ENCODE measurements at places on chromosomes 6 and 20. TPM values are rescaled to one million over a fixed set of nuclear protein-coding genes. Genes with fewer than 3 reads are reported as not detected.

DNA sequence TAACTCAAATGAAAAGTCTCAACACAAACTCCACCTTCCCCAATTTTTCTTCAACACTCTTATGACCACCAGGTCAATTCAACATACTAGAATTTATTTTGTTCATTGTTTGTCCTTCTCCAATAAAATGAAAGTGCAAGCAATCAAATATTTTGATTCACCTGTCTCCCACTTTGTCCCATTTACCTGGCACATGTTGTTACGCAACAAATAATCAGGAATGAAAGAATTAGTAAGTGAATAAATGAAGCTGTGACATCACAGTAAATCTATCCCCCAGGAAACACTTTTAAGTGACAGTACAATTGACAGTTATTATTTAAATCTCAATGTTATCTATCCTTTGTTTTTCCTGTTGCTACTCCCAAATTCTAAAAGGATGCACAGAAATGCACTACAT is 393.7 kb upstream of the OPRM1 start:
- no peaks in the 10 kb centered on the region for H3K36me3 ChIP-seq
- no peaks in the 10 kb centered on the region for H3K27me3 ChIP-seq
- H3K27ac ChIP-seq, result no peak overlapping the region

DNA sequence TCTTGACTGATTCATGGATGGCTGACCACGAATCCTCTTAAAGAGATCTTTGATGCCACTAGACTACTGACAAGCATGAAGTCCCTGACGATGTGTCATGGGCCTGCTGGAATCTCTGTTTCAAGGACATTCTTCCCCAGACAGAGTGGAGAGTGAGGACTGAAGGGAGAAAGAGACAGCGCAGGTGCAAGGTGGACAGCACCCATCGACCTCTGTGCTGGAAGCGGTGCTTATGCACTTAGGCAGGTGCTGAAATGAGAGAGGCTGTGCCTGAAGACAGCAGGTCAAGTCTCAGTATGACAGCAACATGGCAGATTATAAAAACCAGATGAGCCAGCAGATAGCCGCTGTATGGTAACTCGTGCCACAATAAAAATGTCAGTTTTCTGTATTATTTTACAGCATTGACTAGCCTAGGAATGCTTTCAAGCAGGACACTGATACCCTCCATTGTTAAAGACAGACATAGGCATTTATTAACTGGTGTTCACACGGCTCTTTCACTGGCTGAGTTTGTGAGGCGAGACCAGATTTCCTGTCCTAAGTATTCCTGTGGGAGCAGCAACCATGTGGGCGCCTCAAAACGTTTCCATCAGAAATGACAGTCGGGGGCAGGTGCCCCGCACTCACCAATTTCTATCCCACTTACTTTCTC is 47.5 kb downstream of the FOXC1 start:
- DNase-seq, result no peak
- no peaks in the 10 kb centered on the region for H3K36me3 ChIP-seq
- no peaks in the 10 kb centered on the region for H3K27me3 ChIP-seq
- no peak overlapping the region for H3K27ac ChIP-seq
- no peak overlapping the region for H3K4me3 ChIP-seq

DNA sequence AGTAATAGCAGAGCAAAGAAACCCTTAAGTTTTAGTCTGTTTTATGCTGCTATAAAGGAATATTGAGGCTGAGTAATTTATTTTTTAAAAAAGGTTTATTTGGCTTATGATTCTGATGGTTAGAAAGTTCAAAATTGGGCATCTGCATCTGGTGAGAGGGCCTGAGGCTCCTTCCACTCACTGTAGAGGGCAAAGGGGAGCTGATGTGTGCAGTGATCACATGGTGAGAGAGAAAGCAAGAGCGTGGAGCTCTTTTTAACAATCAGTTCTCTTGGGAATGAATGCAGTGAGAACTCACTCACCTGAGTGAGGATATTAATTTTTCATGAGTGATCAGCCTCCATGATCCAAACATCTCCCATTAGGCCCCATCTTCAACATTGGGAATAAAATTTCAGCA is 36.4 kb upstream of the SAMD3 start:
- no peak overlapping the region for H3K27ac ChIP-seq
- H3K36me3 ChIP-seq, result no peaks in the 10 kb centered on the region
- H3K27me3 ChIP-seq, result no peaks in the 10 kb centered on the region
- H3K4me1 ChIP-seq, result no peaks in the 10 kb centered on the region

GRCh38 chr6:6717953-6718352 is 129.4 kb downstream of the LY86 start:
- no peaks in the 10 kb centered on the region for H3K27me3 ChIP-seq
- H3K4me3 ChIP-seq, result no peak overlapping the region
- no peaks in the 10 kb centered on the region for H3K4me1 ChIP-seq
- peak overlapping the region; percentile 66 for H3K27ac ChIP-seq
- H3K36me3 ChIP-seq, result no peaks in the 10 kb centered on the region

DNA sequence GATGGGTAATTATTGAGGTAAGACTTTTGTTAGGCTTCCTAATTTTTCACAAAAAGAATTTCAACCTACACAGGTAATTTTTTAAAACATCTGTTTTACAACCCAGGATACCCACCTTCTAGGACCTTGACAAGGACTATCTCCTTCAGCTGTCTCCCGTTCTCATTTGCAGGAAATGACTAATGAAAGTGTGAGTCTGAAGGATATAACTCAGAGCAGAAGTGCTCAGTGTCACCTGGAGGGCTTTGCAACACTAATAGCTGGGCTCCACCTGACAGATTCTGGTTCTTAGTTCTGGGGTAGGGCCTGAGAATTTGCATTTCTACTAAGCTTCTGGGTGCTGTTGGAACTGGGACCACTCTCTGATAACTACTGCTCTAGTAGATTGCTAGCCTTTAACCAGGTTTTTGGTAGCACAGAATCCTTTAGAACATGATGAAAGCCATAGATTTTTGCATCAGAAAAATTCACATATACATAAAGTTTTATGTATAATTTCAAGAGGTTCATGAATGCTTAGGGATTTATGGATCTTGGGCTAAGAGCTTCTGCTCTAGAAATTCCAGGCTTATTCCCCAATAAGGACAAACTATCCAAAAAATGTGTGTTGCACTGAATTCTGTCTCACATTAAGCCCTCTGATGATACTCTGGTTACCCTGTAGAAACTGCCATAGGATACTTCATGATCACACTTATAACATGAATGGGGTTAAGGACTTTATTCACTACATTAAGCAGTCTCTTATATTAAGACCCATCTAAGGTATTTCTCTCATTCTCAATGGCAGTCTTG is 30.3 kb downstream of the AK9 start:
- H3K27me3 ChIP-seq, result no peaks in the 10 kb centered on the region
- H3K4me1 ChIP-seq, result no peaks in the 10 kb centered on the region
- DNase-seq, result no peak
- H3K4me3 ChIP-seq, result no peak overlapping the region
- H3K27ac ChIP-seq, result no peak overlapping the region

DNA sequence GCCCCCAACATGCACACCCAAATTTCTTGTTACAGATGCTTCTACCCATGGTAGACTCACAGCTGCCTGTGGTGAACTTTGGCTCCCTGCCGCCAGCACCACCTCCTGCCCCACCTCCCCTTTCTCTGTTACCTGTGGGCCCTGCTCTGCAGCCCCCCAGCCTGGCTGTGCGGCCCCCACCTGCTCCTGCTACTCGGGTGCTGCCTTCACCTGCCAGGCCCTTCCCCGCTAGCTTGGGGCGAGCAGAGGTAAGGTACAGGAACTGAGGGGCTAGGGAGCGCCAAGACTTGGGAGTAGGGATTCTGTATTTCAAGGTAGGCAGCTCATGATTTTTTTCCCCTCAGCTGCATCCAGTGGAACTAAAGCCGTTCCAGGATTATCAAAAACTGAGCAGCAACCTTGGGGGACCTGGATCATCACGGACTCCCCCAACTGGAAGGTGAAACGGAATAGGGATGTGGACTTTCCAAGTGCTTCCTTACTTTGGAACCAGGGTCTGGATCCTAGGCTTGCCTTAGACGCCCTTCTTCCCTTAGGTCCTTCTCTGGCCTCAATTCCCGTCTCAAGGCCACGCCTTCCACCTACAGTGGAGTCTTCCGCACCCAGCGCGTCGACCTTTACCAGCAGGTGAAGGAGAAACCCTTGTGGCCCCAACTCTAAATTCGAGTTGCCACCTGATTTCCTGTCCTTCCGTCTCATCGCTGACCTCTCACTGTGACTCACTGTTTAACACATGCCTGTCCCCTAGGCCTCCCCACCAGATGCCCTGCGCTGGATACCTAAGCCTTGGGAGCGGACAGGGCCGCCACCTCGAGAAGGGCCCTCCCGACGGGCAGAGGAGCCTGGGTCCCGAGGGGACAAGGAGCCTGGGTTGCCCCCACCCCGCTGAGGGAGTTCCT is 15.5 kb downstream of the BAG6 start:
- no peaks in the 10 kb centered on the region for H3K27me3 ChIP-seq
- peak overlapping the region; percentile 31 for H3K27ac ChIP-seq
- peaks cover 7% of the 10 kb centered on the region for H3K36me3 ChIP-seq
- DNase-seq, result no peak

The SNAP25 gene
- total RNA-seq, result not detected

The FAM184A gene
- 0.55 TPM for total RNA-seq

DNA sequence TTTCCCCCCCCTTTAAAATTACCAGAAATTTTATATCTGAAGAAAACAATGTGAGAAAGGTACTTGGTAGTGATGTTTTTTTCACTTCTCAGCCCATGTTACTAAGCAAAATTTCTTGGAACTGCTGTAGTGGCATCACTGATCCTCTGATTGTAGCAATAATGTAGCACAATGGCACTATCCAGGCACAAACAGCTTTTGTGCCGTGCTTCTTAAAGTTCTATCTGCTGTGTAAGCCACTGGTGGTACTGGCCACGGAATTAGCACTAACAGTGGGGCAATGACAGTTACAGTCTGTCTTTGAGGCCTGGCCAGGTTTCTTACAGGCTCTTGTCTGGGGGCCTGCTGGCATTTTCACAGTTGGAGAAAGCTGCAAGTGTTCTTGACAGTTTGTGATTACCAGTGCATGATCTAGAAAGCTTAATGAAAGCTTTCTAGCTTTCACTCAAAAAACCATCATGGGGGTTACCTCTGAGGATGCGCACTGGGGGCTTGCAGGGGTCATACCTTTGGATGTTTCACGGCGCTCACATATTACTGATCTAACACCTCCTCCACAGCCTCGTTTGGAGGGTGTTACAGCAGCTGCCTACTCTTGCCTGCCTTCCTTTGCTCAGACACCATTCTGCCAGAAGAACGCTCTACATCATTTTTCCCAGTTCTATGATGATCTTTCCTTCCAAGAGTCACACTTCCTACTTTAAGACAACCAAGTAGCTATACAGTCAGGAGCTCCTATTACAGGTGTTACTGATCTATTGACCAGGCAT is 58.4 kb upstream of the ARMH2 start:
- H3K4me3 ChIP-seq, result no peak overlapping the region
- no peak overlapping the region for H3K27ac ChIP-seq
- H3K4me1 ChIP-seq, result no peaks in the 10 kb centered on the region
- no peak for DNase-seq

- no peak for DNase-seq
- H3K27ac ChIP-seq, result no peak overlapping the region
- H3K36me3 ChIP-seq, result no peaks in the 10 kb centered on the region
These were observed 101.6 kb upstream of the SNX9 start for GRCh38 chr6:157721426-157721825.

- H3K4me3 ChIP-seq, result no peak overlapping the region
- no peaks in the 10 kb centered on the region for H3K36me3 ChIP-seq
- H3K4me1 ChIP-seq, result peaks cover 2% of the 10 kb centered on the region
- H3K27ac ChIP-seq, result no peak overlapping the region
- H3K27me3 ChIP-seq, result no peaks in the 10 kb centered on the region
These were observed 7.0 kb downstream of the CEP250 start for GRCh38 chr20:35462351-35462750.

- no peaks in the 10 kb centered on the region for H3K36me3 ChIP-seq
- H3K27me3 ChIP-seq, result no peaks in the 10 kb centered on the region
- no peak overlapping the region for H3K27ac ChIP-seq
- H3K4me1 ChIP-seq, result no peaks in the 10 kb centered on the region
- no peak overlapping the region for H3K4me3 ChIP-seq
These were observed 859 bp downstream of the C20orf202 start for GRCh38 chr20:1204113-1204512.

The DEFB119 gene
- total RNA-seq, result not detected

DNA sequence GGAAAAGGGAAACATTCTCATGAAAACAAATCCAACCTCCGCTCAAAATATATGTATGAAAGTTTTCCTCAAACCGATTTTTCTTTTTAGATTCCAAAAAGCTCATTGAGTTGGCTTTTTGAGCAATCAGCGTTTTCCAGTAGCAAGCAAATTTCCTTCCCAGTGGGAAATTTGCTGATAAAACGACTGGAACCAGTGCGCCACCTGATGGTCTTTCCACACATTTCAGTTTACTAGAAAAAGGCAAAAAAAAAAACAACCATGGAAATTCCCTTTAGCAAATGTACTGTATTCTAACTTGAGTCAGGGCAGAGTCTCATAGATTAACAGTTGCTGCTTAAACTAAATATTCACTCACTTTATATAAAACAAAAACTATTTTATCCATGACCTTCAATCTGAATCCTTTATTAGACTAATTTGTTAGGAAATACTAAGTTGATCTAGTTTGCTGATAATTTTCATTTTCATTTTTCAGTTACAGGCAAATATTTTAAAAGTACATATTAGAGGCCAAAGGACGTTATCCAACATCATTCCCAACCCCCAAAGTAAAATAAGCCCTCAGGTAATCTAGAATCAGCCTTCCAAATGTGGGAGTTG is 271.5 kb downstream of the FOXA2 start:
- H3K27ac ChIP-seq, result no peak overlapping the region
- H3K4me3 ChIP-seq, result no peak overlapping the region
- no peak for DNase-seq
- H3K4me1 ChIP-seq, result no peaks in the 10 kb centered on the region
- H3K27me3 ChIP-seq, result no peaks in the 10 kb centered on the region

DNA sequence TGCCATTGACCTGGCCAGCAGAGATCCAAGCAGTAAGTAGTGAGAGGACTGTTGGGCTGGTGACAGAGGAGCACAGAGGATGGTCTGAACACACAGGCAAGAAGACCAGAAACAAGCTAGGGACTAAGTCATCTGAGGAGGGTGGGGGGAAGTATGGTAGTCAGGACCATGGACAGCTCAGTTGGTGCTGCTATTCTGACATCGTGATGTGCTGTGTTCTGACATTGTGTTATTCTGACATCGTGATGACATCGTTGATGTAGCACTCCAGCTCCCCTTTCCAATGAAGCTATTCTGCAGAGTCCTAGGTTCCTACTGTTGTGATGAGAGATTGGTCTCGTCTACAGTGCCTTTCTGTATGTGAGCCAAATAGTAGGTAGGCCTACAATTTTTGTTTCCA is 28.7 kb downstream of the CFAP206 start:
- H3K36me3 ChIP-seq, result no peaks in the 10 kb centered on the region
- H3K4me1 ChIP-seq, result no peaks in the 10 kb centered on the region
- H3K4me3 ChIP-seq, result no peak overlapping the region
- H3K27ac ChIP-seq, result no peak overlapping the region

- H3K36me3 ChIP-seq, result no peaks in the 10 kb centered on the region
- H3K4me3 ChIP-seq, result peak overlapping the region; percentile 81
- peaks cover 8% of the 10 kb centered on the region for H3K4me1 ChIP-seq
- DNase-seq, result peak; percentile 30
These were observed 58.4 kb downstream of the TRIM38 start for GRCh38 chr6:26021001-26021349.

The C6orf15 gene
- not detected for total RNA-seq
